Thoracic aorta (tissue), 2 donors: ENCODE measurements at places on chromosomes 12 and 14.

- DNase-seq = no peak
Observed at GRCh38 chr14:101476916-101477553, 84.3 kb upstream of the DIO3 start.

DNA sequence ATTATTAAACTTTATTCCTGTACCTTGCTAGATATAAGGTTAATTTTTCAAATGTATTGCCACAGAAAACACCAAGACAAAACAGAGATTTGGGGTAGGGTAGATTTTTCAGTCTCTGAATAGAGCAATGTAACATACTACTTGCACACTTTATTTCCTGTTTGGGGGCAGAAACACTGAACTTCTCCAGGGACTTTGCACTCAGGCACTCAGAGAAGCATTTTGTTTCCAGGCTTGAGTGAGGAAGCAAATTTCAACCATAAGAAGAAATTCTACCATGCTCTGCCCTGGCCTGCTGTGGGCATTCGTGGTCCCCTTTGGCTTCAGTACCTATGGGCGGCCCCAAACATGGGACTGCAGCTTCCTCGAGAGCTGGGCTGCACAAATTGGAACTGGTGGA, 399.1 kb downstream of the DAD1 start:
- DNase-seq = no peak

DNA sequence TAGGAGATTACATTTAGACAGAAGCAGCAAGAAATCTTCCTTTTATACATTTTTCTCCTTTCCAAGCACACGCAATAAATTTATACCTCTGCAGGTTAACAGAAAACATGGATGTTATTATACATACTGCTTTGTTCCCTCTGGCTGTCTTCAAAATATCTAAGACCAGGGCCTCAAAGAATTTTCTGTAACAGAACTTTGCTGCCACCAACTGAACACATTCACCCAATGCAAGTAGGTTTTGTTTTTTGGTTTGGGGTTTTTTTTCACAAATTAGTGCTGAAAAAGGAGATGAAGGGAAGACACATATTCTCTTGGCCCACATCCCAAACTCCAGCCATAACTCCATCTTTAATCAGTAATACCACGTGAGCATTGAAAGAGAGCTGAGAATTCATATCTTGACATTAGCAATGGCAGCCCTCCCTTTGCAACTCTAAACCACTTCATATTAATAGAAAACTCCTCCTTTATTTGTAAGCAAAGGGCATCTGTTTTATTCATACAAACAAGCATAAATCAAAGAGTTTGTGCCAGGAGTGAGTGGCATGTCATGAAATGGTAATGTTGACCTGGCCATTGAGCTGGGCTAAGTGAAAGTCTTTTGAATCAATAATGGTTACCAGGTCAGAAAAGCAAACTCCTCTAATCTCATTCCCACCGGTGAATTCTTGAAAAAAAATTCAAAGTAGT, 150.8 kb upstream of the FSCB start:
- no peak for DNase-seq

DNA sequence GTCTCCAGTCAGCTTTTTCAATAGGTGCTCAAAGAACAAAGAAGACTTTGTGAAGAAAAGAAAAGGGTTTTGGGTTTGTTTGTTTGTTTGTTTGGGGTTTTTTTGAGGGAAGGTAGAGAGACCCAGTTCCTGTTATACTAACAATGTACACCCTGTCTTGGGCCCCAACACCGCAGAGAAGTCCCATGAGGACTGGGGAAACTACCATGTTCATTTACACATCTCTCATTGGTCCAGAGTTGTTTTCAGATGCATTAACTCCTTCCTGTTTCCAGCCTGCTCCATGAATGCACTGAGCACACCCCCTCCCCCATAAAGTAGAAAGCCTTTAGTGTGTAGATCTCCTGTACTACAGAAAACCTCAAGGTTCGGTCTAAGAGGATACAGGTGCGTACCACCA, 51.1 kb upstream of the SLC8A3 start:
- DNase-seq = no peak

GRCh38 chr14:67444395-67444794, 32.4 kb upstream of the PLEK2 start:
- DNase-seq = no peak

DNA sequence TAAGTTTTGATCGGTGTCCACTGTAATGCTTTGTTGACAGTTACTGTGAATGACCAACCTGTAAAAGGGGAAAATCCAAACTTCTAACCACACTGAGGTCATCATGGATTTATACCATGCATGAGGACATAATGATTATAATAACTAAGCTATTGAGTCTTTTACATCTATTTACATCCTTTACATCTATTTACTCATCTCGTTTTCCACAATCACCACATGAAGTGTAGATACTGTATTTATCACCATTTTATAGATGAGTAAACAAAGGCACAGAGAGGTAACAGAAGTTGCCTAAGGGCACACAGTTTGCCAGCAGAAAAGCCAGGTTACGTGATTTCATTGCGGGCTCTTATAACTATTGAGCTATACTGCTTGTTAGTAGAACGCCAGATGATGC, 27.9 kb upstream of the EID3 start:
- DNase-seq = no peak

- no peak for DNase-seq
Observed at GRCh38 chr12:64840119-64840518, 15.7 kb downstream of the TBC1D30 start.

GRCh38 chr12:19916974-19917373, 451.4 kb upstream of the PDE3A start:
- DNase-seq = no peak

- no peak for DNase-seq
Observed at GRCh38 chr14:54776361-54777001, 126.1 kb downstream of the GCH1 start.

- DNase-seq = no peak
Observed at GRCh38 chr12:131147293-131147692, 193.6 kb downstream of the ADGRD1 start.

GRCh38 chr12:52848661-52849255, at the start of gene KRT78:
TSS of gene KRT78 (minus strand) at chr12:52848994. CDS start at chr12:52848930, 64 bp downstream.
- DNase-seq = no peak

DNA sequence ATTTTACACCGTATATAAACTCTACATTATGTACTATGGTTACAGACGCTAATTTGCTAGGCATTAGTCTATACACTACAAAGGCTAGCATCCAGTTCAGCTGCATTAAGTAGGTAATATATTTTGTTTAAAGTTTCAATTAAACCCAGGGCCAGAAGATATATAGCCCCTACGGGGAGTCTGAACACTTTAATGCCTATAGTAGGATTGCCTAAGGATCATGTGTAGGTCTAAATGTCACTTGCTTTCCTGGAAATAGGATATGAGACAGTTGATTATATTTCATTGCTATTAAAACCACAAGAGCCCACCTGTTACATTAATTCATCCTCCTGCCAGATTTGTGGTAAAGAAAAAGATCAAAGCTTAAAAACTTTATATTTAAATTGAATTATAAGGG, 286.9 kb downstream of the TMTC2 start:
- no peak for DNase-seq

GRCh38 chr14:69373104-69373503, 25.0 kb downstream of the ERH start:
- no peak for DNase-seq

DNA sequence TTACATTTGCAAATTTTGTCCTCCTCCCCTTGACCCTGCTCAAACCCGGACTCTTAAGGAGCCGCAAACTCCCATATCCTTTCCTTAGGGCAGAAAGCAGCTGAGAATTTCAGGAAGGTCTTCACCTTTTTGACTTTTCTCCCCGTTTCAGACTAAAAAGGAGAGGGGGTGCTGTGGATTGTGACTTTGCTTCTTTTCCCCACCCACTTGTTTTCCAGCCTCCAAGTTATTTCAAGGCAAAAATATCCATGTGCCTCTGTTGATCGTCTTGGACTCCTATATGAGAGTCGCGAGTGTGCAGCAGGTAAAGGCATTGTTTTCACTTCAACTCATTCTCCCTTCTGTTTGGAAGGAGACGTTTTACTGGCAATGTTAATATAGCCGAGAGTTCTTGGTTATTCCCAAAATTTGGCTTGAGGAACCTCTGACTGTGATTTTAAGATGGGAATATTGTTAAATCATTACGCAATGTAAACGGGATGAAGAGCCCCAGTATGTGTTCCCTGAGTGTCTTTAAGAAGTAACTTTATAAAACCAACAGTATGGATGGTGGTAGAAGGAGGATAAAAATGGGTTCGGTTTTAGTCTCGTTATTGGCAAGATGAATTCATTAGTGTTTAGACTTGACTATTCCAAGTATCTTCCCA, 663 bp downstream of the LRRK2 start:
- DNase-seq = no peak

DNA sequence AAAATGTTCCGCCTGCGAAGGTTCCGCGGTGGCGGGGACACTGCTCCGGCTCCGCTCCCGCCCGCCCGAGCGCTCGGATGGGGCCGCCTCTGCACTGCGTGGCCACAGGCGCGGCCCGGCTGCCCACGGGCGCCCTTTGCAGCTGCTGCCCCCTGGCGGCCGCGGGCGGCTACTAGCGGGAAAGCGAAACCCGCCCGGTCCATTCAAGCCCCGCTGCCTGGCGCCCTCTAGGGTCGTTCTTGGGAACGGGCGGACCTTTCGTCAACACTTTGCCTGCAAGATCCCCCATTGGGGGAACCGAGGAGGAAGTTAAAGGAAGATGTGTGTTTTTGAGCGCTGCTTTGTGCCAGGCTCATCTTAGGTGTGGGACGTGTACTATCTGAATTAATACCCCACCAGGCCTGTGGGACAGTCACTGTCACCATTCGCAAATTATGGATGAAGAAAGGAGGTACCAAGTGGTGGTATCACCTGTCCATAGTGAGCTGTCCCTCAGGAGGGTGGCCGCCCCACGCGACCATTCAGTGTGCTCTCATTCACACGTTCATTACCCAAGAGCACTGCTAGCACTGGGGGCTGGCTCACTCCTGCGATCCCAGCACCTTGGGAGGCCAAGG, 19.4 kb downstream of the GPR132 start:
- peak; percentile 52 for DNase-seq

DNA sequence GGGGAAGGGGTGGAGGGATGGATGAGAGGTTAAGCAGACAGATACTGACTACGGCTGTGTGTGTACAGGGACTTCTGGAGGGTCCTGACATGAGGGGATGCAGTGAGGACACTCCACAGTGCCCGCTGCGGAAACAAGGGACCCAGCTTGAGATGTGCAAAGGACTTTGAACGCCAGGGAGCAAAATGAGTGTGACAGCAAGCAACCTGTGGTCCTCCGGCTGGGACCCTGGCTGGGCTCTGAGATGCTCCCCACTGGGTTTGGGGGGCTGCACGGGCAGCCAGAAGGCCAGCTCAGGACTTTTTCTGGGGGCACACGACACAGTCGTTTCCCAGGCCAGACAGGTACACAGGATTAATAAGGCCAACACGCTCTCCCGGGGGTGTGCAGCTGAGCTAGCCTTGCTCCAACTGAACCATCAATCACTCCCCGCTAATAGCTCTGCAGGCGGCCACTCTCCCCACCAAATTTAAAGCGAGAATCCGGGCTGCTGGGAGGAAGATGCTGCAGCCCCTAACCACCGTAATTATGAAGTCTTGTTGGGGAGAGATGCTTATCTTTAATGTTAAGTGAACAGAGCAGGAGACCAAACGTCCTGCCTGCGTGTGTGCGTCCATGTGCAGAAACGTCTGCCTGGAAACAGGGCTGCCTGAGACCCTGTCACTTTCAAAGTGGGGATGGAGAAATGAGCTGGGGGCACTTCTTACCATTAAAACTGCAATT, 51.6 kb upstream of the DLK1 start:
- DNase-seq = no peak

DNA sequence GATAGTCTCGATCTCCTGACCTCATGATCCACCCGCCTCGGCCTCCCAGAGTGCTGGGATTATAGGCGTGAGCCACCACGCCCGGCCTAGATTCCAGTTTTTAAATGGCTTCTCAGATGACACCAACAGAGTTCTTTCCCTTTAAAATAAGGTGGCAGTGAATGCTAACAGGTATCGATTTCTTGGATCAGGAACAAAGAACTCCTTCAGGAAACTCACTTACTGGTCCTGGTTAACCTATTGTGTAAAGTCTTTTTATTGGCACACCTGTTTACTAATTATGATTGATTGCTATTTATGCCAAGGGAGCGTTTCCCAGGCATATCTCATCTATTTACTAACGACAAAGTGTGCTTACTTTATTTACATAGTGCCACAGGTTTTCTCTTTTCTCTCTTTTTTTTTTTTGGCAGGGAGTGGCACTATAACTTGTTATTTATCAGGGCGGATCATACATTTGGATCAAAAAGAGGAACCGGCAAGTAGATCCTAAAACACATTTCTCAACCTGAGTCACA, 89.7 kb downstream of the GLT1D1 start:
- no peak for DNase-seq

DNA sequence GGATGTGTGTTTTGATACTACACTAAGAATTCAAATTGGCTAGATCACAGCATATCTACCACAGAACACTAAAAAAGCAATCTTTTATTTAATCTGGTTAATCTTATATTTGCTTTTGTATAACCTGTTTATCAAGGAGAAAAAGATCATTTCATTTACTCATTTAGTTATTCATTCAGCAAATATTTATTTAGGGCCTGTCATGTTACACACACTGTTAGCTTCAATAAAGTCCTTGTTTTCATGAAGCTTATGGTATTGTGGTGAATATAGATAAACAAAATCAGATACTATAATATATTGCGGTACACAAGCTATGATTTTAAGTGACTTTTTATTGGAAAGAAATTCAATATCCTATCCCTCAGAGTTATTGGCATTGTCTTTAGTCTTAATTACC, 350.8 kb downstream of the LRFN5 start:
- no peak for DNase-seq

GRCh38 chr12:65684906-65685305, 139.4 kb upstream of the HMGA2 start:
- no peak for DNase-seq

DNA sequence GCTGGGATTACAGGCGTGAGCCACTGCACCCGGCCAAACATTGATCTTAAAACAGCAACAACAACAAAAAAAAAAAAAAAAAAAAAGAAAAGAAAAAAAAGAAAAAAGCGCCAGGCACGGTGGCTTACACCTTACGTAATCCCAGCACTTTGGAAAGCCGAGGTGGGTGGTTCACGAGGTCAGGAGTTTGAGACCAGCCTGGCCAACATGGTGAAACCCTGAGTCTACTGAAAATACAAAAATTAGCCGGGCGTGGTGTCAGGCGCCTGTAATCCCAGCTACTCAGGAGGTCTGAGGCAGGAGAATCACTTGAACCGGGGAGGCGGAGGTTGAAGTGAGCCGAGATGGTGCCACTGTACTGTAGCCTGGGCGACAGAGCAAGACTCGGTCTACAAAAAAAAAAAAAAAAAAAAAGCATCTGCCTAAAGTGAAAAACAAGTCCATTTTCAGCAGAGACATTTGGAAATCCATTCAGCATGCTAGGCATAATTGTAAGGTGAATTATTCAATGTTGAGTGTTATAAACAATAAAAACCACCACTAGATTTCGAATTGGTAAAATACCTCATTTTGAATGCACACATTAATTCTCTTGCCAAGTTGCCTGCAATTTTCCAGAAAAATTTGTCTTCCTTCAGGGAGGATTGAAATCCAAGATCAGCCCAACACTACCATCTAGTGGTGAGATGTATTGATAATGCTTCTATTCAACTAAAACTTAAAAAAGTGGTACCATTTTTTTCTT, 8.0 kb upstream of the CERS5 start:
- DNase-seq = no peak
